Glutamatergic neuron (in vitro differentiated cells): ENCODE measurements at places on chromosomes 7 and 10. TPM values are rescaled to one million over a fixed set of nuclear protein-coding genes. Genes with fewer than 3 reads are reported as not detected.

The PDLIM1 gene
- total RNA-seq, result 6.4 TPM

The TFR2 gene
- total RNA-seq, result 5.1 TPM

GRCh38 chr10:106815427-106816043 is 349.0 kb downstream of the SORCS1 start:
- H3K27ac ChIP-seq, result no peak overlapping the region
- no peaks in the 10 kb centered on the region for H3K36me3 ChIP-seq

DNA sequence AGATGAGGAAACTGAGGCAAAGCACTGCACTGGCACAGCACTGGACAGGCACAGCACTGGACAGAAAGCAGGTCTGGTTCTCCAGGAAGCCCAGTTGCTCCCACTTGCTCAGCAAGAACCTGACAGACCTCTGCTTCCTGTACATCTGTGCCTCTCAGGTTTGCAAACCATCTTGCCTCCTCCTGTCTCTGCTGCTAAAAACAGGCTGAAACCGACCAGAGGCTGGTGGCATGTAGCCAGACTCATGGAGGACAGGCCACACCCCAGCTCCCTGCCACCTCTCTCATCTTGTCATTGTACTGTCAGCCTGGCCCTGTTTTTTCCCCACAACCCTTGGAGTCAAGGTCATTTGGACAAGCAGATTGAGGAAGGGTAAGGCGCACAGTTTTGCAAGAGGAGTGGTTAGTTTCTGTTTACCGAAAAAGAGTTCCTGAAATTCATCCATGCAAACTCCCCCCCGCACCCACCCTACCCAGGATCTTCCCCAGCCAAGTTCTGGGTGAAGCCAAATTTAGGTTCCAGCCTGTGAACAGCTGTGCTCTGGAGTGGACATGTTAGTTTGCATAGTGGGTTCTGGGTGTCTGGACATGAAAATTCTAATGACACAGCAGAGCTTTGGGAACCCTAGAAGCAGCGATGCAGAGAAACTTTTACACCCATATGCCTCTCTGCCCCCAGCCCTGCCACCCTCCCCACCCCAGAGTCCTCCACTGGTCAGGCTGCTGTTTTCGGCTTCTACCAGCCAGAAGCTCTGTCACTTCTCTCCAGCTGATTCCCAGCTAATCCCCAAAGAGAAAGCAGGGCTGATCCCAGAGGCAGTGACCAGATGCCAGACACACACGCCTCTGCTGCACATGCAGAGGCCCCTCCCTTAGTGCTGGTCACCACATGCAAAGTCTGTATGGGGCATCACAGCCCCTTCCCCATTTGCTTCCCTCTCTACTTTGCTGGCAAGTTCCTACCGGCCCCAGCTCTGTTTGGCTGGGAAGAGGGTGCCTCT is 8.5 kb upstream of the C10orf105 start:
- peak overlapping the region; percentile 78 for H3K27ac ChIP-seq
- no peak for DNase-seq
- H3K36me3 ChIP-seq, result no peaks in the 10 kb centered on the region

DNA sequence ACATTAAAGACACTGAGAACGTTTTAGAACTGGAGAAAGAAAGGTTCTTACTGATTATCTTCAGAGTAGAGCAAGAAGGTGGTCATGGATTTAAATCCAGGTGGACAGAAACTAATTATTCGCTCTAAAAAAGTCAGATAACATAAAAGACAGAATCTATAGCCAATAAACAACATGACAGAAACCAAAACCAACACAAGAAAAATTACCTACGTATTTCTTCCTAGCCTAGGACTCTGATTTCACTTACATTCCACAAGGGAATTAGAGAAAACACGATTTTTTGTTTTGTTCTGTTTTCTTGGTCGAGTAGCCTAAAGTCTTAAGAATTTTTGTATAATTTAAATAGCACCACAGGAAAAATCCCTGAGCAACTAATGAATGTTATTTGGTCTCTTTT is 15.1 kb downstream of the CPA1 start:
- H3K4me1 ChIP-seq, result peaks cover 34% of the 10 kb centered on the region
- H3K27me3 ChIP-seq, result peaks cover 6% of the 10 kb centered on the region
- H3K36me3 ChIP-seq, result no peaks in the 10 kb centered on the region
- H3K4me3 ChIP-seq, result no peak overlapping the region

DNA sequence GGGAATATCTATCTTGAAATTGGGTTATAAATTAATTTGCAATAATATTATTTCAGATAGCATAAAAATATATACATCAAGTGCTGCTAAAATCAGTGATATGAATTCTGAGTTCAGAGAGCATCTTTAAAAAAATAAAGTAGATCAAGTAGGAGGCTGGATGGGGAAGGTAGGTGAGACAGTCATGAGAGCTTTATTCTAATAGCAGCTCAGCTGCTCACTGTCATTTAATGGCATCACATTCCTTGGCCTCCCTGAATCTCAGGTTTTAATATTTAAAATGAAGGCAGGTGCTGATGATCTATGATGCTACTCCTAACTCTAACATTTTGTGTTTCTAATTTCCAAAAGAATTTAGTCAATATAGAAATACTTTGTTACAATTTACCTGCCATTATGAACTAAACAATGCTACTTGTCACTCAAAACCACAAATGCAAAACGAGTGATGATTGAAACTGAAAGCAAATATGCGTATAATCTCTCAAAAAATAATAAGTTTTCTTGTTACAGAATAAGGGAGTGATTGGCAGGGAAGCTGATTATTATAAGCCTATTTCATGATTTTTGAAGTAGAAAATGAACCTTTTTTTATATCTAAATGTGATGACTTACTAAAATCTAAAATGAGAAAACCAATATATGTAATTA is 147.6 kb upstream of the CSTF2T start:
- H3K4me1 ChIP-seq, result no peaks in the 10 kb centered on the region
- no peak overlapping the region for H3K4me3 ChIP-seq
- no peak for DNase-seq
- H3K27ac ChIP-seq, result no peak overlapping the region

DNA sequence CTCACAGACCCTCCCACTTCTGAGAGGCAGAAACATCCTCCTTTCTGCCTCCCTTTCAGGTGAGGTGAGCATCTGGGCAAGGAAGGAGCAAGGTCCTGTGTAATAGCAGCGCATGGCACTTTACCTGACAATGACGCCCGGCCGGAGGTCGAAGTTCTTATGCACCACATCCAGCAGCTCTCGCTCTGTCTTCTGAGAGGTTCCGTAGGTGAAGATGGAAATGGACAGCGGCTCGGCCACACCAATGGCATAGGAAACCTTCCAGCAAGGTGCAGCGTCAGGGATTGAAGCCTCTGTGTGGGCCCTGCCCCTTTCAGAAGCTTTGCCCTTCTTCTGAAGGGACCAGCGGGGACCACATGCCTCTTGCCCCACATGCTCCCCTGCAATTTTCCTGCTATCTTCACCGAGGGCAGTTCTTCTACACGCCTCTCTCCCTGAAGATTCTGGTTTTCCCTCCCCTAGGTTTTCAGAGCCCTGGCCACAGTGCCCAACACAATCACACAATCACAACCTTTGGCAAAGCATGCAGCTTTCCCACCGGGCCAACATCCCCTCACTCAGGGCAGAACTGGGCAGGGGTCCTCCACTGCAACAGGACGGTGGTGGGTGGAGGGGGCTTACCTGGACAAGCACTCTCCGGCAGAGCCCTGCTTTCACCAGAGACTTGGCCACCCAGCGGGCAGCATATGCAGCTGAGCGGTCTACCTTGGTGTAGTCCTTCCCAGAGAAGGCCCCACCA is 14.9 kb downstream of the MAT1A start:
- H3K4me3 ChIP-seq, result no peak overlapping the region
- H3K27ac ChIP-seq, result no peak overlapping the region
- no peaks in the 10 kb centered on the region for H3K36me3 ChIP-seq
- H3K4me1 ChIP-seq, result peaks cover 5% of the 10 kb centered on the region
- peaks cover 9% of the 10 kb centered on the region for H3K27me3 ChIP-seq

DNA sequence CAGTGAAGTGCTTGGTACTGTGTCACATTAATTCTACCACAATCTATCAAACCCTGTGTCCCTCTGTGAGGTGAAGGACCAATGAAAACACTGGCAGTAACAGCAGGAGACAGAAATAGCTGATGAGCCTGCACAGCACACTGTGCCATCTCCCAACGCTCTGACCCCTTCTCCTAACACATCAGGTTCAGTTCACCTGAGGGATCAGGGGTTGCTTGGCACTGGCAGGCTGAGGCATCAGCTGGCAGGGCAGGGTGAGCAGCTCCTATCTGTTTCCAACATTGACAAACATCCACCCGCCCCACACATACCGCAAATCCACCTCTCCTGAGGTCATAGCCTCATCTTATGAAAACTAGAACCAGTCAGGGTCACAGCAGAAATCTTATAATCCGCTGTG is 120.9 kb downstream of the ICA1 start:
- no peaks in the 10 kb centered on the region for H3K36me3 ChIP-seq
- peaks cover 10% of the 10 kb centered on the region for H3K4me1 ChIP-seq
- H3K27ac ChIP-seq, result no peak overlapping the region
- no peak overlapping the region for H3K4me3 ChIP-seq
- no peaks in the 10 kb centered on the region for H3K27me3 ChIP-seq
- DNase-seq, result no peak

DNA sequence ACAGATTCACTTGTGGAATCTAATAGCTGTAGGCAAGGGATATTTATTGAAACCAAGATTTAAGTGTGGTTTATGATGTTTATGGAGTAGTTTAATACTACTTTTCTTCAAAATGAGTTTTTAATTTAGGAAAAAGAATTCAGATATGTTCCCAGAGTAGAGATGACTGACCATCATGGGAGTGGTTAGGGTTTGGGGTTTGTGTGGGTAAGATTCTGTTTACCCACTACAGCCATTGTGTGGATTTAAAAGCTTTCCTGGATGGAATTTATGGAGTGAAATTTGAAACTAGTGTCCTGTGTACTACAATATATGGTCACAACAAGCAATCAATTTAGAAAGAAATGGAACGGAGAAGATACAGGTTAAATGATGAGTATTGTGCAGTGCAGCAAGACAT is 453.5 kb downstream of the AUTS2 start:
- no peak for DNase-seq
- H3K36me3 ChIP-seq, result no peaks in the 10 kb centered on the region
- peaks cover 2% of the 10 kb centered on the region for H3K27me3 ChIP-seq

- H3K27me3 ChIP-seq, result peaks cover under 1% of the 10 kb centered on the region
- H3K4me1 ChIP-seq, result no peaks in the 10 kb centered on the region
- peaks cover 2% of the 10 kb centered on the region for H3K36me3 ChIP-seq
- no peak for DNase-seq
- H3K4me3 ChIP-seq, result no peak overlapping the region
- H3K27ac ChIP-seq, result no peak overlapping the region
These were observed 82.5 kb downstream of the RTKN2 start for GRCh38 chr10:62185919-62186692.

DNA sequence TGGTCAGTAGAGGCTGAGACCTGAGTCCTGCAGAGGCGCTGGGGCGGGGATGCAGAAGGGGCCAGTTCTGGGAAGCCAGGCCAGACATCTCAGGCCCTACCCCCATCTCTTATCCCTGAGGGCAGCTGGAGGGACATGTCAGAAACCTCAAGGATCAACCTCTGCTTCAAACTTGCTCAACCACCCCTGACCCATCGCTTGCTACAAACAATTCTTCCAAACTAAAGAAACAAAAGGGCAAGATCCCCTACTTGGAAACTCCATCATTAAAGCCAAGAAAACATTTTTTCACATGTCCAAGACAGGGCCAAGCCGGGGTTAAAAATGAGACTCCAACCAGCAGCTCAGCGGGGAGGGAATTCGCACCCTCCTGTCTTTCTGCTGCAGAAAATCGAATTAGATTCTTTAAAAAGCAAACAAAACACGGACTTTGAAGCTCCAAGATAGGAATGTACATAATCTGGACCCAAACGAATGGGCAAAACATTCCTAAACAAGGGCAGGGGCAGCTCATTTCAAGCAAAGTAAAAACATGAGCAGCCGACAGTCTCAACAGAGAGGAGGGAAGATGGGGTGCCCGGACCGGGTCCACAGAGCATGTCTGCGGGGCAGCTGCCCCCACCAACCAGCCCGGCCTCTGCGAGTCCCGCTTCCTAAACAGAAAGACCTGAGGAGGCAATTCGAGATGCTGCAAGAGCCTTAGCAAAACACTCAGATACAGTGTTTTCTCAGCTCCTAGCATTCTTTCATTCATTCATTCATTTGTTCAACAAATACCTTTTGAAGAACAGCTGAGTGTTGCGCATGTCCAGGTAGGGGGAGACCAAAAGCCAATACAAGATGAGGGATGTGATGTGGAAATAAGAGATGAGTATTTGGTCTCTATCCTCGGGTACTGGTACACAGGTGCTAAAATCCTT is 44.8 kb downstream of the CHST15 start:
- no peaks in the 10 kb centered on the region for H3K36me3 ChIP-seq
- no peaks in the 10 kb centered on the region for H3K4me1 ChIP-seq
- H3K4me3 ChIP-seq, result no peak overlapping the region
- H3K27me3 ChIP-seq, result peaks cover 2% of the 10 kb centered on the region
- DNase-seq, result no peak
